ENCODE measurements at places on chromosomes 5 and 9.

GRCh38 chr5:83662558-83662957 is 58.1 kb downstream of the HAPLN1 start:
- DNase-seq: no peak

DNA sequence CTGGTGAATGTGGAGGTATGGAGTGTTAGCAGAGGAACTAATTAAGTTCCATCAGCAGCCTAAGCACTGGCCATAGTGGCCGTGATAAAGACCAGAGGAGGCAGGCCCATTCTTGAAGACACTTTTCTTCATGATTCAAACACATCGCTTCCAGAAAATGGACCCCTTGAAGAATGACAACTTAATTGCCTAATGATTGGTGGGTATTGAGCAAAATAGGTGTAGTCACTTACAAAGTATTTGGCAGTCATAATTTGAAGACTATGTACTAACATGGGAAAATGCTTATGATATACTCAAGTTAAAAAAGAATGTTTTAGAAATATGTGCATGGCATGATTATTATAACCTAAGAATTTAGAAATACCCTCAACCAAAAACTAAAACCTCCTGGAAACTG is 44.8 kb downstream of the MEGF10 start:
- DNase-seq: no peak

GRCh38 chr5:123690821-123691220 is 178.8 kb downstream of the CSNK1G3 start:
- no peak for DNase-seq

- DNase-seq: no peak
Measured at GRCh38 chr5:1220351-1220750, 4.8 kb upstream of the SLC6A18 start.

- no peak for DNase-seq
Measured at GRCh38 chr5:121962958-121963357, 1.2 kb downstream of the SRFBP1 start.

- DNase-seq: peak; percentile 24
Measured at GRCh38 chr9:126690431-126691051, 76.8 kb downstream of the LMX1B start.

GRCh38 chr5:53429706-53430105 is 50.7 kb upstream of the FST start:
- no peak for DNase-seq

GRCh38 chr5:168305281-168305680 is 13.8 kb downstream of the WWC1 start:
- no peak for DNase-seq

GRCh38 chr5:145681216-145681615 is 153.9 kb downstream of the PRELID2 start:
- no peak for DNase-seq

DNA sequence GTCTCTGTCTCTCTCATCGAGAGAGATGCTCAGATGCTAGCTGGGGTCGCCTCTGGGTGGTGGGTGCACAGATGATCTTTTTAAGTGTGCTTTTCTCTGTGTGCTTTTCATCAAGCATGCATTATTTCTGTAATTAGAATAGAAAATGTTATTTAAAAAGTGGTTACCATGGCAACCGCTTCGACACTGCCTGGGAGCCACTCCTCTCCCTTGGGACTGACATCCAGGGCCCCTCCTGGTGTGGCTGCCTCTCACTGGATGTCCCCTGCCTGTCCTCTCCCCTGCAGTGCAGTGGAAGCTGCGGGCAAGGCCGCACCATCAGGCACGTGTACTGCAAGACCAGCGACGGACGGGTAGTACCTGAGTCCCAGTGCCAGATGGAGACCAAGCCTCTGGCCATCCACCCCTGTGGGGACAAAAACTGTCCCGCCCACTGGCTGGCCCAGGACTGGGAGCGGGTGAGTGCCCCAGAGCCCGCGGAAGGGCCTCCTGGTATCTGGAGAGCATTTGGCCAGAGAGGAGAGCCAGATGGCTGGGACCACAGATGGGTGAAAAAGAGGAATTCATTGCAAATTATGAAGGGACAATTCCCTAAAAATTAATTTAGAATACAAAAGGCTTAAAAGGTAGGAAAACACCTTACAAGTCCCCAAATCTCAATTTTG is 34.7 kb downstream of the ADAMTSL2 start:
- DNase-seq: no peak

DNA sequence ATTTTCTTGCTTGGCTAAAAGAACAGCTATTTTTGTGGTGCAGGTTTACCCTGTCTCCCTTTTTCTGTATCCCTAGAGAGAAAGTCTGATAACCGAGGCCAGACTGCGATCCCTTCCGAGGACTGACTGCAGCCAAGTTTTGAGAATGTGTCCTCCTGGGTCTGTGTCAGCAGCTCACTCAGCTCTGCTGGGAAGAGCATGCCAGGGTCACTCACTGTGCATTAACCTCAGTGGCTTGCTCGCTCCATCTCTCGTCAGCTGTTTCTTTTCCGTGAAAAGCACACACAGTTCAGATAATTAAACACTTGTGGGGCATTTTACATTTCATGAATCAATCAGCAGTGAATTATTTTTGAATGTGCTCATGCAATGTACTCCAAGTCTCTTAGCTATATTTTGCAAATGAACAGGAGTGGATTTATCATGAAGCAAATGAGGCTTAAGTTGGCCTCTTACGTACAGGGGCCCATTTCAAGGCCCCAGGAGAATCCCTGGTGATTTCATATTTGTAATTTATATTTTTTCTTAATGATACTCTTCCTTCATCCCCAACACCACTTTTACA is 252.1 kb downstream of the SMARCA2 start:
- no peak for DNase-seq

GRCh38 chr9:114401344-114401743 is 13.6 kb upstream of the AKNA start:
- DNase-seq: no peak

DNA sequence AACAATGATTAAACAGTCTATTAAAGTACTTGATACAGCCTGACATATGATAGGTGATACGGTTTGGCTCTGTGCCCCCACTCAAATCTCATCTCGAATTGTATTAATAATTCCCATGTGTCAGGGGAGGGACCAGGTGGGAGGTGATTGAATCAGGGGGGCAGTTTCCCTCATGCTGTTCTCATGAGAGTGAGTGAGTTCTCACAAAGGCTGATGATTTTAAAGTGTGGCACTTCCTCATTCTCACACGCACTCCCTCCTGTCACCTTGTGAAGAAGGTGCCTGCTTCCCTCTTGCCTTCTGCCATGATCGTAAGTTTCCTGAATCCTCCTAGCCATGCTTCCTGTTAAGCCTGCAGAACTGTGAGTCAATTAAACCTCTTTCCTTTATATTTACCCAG is 40.1 kb upstream of the TARS1 start:
- DNase-seq: no peak

- DNase-seq: no peak
Measured at GRCh38 chr5:89904442-89904841, 505.1 kb downstream of the CETN3 start.

DNA sequence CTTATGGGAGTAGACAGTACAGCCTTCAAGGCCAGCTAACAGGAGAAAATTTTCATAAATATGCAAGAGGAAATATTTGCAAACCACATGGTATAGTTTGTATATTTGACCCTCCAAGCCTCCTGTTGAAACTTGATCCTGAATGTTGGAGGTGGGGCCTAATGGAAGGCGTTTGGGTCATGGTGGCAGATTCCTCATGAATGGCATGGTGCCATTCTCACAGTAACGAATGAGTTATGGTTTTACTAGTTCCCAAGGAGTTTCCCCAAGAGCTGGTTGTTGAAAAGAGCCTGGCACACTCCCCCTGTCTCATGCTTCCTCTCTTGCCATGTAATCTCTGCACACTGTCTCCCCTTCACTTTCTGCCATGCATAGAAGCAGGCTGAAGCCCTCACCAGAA is 3.3 kb upstream of the PAIP1 start:
- DNase-seq: peak; percentile 25
